Urinary bladder (tissue), 4 donors: ENCODE measurements at places on chromosomes 6 and 20.
A peak's percentile ranks its signal among the peaks of the same experiment; 100 is the strongest.

GRCh38 chr6:1885576-1886011, 275.9 kb downstream of the FOXC1 start:
- no peak for DNase-seq

GRCh38 chr20:63626424-63627128, at the start of gene GMEB2:
Gene GMEB2, minus strand, starts transcription at chr20:63627101. Its CDS starts 7,704 bp downstream, at chr20:63619397.
- DNase-seq, result peak; percentile 29

DNA sequence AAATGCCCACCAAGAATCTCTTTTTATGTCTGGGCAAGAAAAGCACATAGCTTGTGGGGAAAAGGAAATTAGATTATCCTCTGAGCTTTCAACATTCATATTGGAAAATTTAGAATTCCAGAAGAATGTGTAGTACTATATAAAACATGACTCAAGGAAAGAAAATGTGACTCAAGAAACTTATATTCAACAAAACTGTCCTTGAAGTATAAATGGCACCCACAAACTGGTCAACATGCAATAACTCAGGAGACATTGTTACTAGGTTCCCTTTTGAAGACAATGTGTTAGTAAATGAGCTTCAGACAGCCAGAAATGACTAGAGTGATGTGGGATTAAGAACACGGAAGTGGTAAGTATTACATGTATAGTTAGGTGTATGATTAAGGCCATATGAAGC, 26.1 kb upstream of the TINAG start:
- DNase-seq, result no peak

DNA sequence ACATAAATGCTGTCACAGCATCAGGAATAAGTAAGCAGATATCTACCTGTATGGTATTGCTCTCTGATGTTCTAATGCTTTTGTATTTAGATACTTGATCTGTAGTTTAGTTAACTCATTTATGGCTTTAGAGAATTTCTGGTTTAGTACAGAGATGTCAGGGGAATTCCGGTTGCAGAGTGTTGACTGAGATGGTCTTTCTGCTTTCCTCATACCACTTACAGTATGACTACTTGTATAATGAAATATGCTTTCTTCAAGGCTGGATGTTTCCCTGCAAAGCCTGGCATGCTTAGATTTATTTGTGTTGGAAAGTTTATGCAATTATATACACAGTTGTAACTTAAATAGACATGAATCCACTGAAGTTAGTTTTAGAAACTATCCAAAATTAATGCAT, 278.4 kb downstream of the CDH26 start:
- no peak for DNase-seq

DNA sequence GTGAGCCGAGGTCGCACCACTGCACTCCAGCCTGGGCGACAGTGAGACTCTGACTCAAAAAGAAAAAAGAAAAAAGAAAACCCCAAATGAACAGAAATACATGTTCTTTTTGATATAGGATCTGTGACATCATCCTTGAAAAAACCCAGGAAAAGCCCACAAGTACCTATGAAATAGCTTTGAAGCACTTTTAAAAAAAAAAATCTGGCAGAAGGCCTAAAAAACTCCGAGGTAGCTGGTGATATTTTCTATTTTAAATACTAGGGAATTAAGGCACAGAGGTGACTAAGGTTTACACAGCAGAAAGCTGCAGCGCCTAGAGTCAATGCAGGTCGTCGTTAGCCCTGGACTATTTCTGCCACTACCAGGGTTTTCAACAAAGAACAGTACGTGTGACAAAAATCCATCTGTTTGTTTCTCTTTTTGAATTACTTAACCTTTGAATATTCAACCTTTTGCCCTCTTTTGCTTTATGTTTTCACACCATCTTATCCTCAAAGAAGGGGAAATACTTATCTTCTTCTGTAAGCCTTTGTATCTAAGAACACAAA, 39.4 kb upstream of the EEF1A1 start:
- no peak for DNase-seq

DNA sequence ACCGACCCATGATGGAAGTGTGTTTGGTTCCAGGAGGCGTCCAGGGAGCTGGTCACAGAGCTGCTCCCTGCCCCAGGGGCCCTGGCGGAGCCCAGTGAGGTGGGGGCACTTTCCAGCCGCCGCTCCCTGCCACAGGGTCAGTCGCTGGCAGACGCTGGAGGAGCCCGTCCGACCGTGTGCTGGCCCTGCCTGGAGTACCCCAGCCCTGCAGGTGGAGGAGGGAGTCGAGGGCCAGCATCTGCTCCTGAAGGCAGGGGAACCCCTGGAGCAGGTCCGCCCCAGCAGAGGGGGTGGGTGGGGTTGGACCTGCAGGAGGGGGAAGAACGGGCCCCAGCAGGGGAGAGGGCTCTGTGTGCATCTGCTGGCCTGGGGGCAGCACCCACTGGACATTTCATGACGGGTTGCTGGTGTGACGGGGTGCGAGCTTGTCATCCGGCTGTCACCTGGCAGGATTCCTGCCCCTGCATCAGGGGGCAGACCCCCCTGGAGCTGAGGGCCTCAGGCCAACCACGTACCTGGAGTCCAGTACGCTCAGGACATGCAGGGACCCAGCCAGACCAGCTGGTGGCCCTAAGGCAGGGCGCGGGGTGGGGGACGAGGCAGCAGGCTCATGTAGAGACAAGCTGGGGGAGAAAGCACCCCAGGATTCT, 32.3 kb upstream of the GATA5 start:
- no peak for DNase-seq

GRCh38 chr6:137290601-137291261, 71.5 kb upstream of the IFNGR1 start:
- no peak for DNase-seq

DNA sequence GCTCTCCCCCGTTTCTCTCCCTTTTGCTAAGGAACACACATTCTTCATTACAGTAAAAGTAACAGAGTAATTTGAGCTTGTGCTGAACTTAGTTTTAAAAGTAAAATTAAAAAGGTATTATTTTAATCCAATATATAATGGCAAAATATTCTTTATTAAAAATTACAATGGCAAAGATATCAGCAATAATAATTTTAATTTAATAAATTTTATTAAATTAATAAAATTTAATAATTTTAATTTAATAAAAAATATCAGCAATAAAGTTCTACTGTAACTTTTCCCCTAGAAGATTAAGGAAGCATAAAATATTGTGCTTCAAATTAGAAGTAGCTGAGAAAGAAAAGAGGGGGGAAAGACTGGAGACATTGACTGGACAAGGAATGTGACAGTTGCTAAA, 32.5 kb downstream of the DSE start:
- DNase-seq, result no peak

DNA sequence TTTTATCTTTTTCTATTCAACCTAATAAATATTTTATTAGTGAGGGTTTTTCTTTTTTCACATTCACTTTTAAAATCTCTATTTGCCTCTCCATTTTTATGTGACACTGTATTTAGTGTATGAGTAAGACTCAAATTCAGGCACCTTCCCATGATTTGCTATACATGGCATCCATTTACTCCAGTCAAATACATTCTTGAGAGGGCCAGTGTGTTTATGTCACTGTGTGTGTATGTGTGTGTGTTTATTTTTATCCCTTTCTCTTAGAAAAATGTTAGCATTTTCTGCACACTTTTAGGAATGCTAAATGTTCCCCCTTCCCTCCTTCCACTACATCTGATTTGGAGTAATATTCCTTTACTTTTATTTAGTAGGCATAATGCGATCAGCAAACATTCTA, 290.0 kb downstream of the PACRG start:
- DNase-seq, result no peak

- DNase-seq, result no peak
These were observed 541.2 kb upstream of the JARID2 start for GRCh38 chr6:14704383-14705271.

DNA sequence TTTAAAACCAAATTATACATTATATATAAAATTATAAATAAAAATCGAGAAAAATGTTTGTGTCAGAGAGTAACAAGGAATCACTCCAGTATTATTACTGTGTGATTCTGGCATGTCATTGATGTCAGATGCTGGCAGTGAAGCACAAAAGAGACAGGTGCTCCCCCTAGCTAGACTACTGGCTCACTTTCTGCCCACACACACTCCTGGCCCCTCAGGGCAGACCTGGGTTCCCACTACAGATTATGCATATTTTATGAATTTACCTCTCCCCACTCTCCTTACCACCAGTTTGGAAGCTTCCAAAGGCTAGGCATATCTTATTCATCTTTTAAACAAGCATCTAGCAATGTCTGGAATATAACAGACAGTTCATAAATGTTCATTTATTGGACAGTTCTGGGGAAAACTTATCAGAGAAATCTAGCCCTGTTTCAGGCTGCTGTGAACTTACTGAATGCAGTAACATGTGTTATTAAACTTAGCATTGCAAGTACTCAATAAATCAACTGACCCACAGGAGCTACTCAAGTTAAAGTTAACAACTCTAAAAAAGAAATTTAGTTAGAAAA, 12.8 kb downstream of the SNX3 start:
- no peak for DNase-seq

- DNase-seq, result no peak
These were observed 152.3 kb upstream of the RPS6KA2 start for GRCh38 chr6:166779381-166779780.

- DNase-seq, result no peak
These were observed 44.6 kb downstream of the NKX2-4 start for GRCh38 chr20:21352703-21353102.

- DNase-seq, result no peak
These were observed 518.0 kb downstream of the CD109 start for GRCh38 chr6:74213995-74214394.

DNA sequence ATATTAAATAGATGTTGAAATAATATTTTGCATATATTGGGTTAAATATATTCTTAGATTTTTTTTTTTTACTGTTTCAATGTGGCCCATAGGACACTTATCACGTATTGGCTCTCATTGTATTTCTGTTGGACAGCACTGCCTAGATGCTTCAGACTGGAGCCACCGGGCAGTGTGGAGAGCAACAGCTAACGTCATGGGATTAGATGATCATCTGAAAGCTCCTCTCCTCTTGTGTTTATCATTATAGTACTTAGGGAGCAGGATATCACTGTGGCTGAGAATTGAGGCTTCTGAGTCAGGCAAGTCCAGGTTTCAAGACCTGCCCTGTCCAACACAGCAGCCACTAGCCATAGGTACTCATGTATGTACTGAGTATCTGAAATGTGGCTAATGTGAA, 87.4 kb downstream of the ZHX3 start:
- DNase-seq, result no peak

- no peak for DNase-seq
These were observed 46.7 kb downstream of the MAP1LC3A start for GRCh38 chr20:34604980-34605788.

GRCh38 chr20:6635034-6635736, 132.3 kb upstream of the BMP2 start:
- no peak for DNase-seq

DNA sequence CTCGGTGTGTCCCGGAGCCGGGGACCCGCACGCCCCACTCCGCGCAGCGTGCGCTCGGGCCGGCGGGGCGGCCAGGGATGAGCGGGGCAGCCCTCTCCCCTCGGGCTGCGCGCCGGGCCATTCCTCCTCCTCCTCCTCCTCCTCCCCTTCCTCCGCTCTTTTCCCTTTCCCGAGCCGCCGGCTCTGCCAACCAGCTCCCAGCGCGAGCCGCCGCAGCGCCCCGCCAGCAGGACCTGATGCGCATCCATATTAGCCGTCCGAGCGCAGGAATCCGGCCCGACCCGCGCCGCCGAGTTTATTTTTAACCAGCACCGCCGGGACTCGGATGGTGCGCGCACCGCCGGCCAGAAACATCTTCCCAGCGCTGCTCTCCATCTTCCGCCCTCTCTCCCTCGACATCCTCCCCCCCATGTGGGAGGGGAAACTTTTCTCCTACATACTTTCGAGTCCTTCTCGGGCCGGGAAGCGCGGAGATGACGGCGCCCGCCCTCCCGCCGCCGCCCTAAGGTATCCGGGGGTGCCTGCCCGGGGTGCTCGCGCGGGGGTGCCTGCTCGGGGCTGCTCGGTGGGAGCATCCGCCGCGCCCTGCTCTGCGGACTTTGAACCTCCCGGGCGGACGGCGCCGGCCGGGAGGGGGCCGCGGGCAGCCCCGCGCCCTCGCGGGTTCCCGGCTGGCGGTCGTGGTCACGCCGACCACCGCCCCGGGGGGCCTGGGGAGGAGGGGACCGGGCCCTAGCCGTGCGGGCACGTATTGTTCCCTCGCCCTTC, 619 bp downstream of the RREB1 start:
- DNase-seq, result no peak

- no peak for DNase-seq
These were observed 192.7 kb upstream of the CNR1 start for GRCh38 chr6:88358846-88359245.

DNA sequence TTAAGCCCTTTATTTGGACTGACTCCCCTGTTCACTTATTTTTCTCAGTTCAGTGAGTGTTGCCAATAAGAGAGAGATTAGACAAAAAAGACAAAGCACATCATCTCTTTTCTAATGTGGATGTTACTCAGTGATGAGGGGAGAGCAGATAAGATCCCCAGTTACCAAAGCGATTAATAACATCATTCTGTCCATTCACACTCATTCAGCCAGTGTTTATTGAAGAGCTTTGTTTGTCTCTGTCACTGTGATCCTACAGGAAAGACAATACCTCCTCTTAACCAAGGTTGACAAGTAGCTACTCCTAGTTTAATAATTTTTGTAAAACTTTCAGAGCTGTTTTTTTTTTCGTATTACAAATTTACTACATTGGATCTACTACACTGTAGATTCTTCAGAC, 163.0 kb downstream of the EYA4 start:
- DNase-seq, result no peak

DNA sequence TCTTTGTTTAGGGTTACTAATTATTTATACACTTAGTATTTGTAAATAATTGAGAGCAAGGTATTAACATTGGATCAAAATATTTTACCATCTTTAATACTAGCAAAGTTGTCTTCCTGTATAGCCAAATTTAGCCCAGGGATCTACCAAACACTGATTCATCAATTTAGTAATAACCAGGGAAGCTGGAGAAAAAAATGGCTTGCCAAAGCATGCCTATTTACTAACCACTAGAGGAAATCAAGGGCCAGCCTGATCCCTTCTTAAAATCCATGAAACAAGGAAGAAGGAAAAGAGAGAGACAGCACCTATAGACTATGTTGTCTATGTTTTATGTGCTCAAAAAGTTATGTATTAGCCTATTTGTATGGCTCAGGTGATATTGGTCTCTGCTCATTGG, 450.3 kb upstream of the GJE1 start:
- DNase-seq, result no peak

DNA sequence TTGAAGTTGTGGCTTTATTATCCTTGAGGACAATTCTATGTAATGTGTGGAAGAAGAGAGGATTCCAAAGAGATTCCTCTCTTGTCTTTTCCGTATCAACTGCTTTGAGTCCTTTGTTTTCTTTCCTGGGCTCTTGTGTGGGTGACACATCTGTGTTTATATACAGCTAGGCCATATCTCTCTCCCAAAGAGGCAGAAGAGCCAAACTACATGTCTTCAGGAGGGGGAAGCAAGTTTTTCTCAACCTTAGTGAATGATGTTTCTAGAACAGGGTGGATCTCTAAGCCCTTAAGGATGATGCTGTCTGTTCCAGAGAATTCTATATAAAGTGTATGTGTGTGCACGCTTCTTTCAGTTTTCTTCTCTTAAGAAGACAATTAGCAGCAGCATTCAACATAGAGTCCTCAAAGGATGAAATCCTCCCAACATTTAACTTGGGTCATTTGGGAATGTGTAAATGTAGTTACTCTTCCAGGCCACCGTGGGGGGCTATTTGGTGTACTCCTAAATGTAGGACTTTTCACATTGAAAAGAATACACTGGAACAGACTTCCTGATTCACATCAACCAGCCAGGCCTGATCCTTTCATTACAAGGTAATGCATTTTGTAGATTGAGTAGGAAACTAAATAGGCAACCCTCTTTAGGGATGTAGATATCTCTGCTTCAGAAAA, 92.8 kb upstream of the EEF1E1 start:
- no peak for DNase-seq
